ENCODE measurements at places on chromosomes 11 and 22.
A peak's percentile ranks its signal among the peaks of the same experiment; 100 is the strongest.

DNA sequence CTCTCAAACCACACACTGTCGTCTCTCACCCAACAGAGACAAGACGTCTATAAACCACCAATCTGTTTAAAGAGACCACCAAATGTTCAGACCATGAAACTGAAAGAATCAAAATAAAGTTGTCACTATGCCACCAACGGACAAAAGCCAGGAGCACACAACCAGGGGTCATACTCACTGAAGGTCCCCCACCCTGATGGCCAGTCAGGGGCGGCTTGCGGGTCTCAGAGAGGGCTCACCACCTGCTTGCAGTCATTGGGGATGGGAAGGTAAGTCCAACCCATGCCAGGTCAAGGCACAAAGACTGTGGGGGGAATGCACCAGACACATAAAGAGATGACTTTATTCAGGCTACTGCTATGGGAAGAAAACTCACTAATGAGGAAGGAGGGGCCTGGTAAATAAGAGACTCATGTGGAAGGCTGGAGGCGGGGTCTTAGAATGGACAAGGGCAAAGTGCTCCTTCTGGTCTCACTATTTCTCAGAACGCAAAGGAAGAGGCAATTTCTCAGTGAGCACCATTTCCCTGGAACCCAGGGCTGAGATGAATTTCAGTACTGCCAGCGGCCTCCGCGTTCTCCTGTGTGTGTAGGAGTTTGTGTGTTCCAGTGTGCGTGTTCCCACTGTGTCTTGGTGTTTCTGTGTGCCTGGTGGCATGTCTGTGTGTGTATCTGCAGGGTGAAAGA lies 17.3 kb downstream of the SCARF2 start:
- DNase-seq, result peak; percentile 20

DNA sequence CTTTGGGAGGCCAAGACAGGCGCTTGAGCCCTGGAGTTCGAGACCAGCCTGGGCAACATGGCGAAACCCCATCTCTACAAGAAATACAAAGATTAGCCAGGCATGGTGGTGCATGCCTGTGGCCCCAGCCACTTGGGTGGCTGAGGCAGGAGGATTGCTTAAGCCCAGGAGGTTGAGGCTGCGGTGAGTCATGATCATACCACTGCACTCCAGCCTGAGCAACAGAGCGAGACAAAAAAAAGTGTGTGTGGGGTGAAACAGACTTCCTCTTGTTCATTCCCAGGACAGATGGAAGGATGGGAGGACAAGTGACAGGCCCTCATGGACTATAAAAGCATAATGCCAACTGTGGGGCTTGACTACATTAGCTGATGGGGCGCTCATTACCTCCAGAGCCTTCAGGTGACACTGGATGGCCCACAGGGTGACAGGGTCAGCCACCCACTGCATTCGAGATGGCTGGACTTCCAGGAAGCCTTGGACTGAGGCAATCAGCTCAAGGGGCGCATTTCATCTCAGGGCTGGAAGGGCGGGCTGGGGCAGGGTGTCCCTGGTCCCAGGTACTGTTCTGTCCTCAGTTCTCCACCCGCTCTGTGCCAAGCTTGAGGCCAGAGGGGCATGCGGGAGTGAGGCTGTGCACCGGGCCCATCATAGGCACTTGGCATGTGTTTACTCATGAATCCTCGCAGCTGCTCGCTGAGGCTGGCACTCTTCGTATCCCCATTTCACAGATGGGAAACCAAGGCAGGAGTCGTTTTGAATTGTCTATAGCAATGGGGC lies 12.5 kb downstream of the NPTXR start:
- no peak for DNase-seq

DNA sequence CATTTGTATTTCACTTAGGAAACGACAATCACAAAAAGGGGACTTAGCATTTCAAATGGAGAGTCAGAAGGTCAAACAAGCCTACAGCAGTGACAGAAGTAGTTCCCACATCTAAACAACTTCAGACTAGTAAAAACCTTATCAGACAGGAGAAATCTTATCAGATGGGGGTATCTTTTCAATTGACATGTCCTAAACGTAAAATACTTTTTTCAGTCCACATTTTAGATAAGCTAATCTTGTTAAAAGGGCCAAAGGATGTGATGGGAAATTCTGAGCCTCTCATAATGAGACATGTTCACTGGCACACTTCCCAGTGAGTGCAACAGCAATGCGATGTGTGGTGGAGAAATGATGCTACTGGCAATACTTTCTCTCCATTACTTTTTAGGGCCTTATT lies 2.4 kb downstream of the MAPK1 start:
- no peak for DNase-seq

DNA sequence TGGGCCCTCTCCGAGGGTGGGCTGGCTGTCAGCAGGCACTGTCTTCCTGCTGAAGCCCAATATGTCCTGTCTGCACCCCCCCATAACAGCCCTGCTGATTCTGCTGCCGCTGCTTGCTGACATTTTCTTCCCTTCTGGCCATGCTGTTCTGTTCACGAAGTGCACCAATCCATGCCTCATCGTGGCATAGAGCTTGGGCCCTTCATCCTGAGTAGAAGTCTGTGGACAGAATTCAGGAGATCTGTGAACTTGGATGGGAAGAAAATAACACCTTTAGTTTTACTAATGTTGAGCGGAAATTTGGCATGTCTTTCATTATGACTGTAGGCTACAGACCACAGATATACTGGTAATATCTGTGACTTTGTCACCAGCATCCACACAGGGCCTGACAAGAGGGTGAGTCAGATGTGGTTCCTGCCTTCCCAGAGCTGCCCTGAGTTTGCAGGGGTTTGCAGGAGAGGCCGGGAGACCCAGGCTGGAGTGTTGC lies 14.1 kb upstream of the KIAA0930 start:
- no peak for DNase-seq

DNA sequence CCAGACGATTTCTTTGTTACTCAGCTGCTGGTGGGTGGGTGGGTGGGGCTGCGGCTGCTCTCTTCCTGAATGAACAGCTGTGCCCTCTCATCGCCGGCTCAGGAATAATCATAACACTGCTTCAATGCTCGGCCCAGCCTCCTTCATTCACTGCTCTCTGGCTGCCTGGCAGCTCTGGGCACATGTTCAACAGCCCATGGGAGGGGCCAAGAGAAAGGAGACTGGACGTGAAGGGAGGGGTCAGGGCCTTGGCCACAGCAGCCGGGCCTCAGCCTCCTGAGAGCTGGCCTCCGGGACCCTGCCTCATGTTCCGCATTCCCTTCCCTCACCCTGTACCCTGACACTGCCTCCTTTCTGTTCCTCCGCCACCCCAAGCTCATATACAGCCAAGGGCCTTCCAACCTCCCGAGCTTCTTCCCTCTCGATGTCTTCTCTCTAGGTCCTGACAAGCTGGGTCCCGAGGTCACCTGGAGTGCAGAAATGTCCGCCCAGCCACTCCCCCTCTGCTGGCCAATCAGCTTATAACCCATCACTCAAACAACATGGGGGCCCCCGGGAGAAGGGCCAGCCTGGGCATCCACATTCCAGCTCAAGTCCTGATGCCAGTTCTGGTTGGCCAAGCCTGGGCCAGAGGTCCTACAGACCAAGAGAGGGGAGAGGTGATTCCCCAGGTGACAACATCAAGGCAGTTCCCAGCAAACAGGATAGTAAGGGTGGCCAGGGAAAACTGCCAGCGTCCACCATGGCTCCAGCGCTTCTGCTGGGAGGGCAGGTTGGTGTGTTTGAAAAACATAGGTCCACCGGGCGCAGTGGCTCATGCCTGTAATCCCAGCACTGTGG lies 3.2 kb upstream of the CSDC2 start:
- no peak for DNase-seq

DNA sequence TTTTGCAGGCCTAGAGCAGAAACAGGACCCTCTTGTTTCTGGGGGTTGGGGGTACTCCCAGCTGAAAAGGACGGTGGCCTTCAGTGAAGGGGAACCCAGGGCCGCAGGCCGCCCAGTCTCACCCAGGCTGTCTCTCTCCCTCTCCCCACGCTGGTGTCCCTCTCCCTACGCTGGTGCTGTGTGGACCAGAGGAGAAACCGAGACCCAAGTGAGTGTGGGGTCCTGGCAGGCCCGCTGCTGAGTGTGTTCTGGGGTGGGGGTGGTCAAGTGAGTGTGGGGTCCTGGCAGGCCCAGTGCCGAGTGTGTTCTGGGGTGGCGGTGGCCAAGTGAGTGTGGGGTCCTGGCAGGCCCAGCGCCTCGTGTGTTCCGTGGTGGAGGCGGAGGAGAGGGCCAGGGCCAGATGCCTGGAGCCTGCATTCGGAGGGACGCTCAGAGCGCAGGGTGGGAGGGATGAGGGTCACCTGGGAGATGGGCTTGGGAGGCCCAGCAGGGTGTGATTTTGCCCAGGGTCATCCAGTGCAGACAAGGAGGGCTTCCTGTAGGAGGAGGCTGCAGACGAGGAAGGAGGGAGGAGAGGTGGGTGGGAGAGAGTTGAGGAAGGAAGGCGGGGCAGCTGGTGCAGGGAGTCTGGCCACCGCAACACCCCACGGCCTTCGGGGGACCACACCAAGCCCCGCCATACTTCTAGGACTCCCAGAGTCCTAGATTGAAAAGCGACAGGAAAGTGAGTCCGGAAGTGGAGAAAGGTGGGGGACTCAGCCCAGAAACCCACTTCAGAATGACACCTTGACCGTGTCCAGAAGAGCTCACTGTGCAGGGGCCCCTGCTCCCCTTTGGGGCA lies 10.3 kb downstream of the TNNT3 start:
- peak; percentile 39 for DNase-seq

- DNase-seq, result no peak
Measured at GRCh38 chr11:105719073-105719822, 109.4 kb downstream of the GRIA4 start.

- DNase-seq, result no peak
Measured at GRCh38 chr11:108838102-108838791, 173.4 kb downstream of the DDX10 start.

DNA sequence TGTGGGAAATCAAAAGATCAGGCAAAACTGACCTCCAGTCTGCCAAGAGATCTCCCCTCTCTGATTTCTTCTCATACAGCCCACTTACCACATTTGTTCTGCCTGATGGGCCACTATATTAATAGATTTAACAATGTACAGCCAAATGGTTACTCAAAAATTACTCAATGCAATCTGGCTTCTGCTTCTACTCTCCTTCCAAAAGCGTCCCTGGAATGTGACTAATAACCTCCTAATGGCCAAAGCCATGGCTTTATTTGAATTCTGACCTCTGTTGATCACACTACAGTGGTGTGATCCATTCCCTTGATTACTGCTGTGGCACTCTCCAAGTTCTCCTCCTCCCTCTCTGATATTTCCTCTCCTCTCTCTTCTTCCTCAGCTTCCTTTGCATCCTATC lies 86.2 kb downstream of the MPPED2 start:
- no peak for DNase-seq

DNA sequence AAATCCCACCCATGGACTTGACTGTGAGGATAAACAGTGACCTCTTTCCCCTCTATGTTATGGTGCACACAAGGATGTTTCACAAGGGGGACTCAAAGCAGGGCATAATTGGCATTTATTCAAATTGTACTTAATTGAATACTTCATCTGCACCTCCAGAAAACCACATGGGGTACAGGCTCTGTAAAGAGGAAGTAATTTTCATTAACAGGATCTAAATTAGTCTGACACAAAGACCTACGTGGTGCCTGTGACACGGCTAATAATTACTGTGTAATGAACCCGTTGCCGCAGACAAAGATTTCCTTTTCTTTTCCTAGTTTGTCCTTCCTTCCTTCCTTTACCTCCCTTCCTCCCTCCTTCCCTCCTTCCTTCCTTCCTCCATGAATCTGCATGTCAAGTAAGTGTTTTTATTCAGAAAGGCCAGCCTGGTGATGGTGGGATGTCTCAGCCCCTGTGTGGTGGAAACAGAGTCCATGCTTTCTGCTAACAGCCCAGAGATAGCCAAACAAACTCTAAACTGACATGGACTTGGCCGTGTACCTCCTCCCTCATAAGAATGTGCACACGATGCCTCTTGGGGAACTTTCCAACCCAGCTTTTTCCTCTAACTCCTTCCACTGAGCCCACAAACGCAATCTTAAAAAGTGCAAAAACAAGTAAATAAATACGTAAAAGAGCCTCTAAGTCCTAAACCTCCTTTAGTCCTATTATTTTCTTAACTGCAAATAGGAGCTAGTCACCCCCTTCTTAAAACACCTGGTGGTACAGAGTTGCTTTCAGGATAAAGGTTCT lies 118.8 kb downstream of the INSC start:
- DNase-seq, result no peak

- peak; percentile 6 for DNase-seq
Measured at GRCh38 chr22:19847345-19847632, 7.4 kb downstream of the GNB1L start.

- DNase-seq, result no peak
Measured at GRCh38 chr22:49620003-49620556, 207.6 kb downstream of the BRD1 start.

GRCh38 chr11:46050003-46050461 lies 71.2 kb downstream of the PHF21A start:
- DNase-seq, result no peak

DNA sequence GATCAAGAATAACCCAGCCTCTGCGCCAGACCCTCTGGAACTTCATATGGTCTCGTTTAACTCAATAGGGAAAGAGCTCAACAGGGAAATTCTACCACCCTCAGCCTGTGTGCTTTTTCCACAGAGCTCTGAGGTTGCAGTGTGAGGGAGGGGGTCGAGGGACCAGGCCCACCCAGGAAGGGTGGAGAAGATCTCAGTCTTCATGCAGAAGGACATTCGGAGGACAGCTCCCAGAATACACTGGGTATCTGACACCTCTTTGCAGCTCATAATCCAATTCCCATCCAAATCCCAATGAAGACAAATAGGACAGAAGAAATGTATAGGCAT lies 56.6 kb downstream of the ST14 start:
- DNase-seq, result peak; percentile 5

- peak; percentile 7 for DNase-seq
Measured at GRCh38 chr11:66729447-66729846, 431 bp upstream of the SPTBN2 start.

DNA sequence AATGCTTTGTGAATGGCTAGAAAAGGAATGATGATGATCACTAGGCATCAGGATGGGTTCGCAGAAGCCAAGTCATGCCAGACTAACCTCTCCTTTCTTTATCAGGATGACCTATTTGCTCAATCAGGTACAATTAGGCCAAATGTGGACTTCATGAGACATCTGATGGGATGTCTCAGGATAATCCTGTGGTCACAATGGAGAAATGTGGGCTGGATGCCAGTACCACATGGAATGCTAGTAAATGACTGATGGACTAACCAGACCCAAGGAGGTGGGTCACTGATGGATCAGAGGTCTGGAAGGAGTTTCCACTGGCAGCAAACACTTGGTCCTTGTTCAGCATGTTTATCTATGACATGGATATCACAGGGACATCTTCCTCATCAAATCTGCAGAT lies 94.8 kb upstream of the PHOX2A start:
- no peak for DNase-seq

DNA sequence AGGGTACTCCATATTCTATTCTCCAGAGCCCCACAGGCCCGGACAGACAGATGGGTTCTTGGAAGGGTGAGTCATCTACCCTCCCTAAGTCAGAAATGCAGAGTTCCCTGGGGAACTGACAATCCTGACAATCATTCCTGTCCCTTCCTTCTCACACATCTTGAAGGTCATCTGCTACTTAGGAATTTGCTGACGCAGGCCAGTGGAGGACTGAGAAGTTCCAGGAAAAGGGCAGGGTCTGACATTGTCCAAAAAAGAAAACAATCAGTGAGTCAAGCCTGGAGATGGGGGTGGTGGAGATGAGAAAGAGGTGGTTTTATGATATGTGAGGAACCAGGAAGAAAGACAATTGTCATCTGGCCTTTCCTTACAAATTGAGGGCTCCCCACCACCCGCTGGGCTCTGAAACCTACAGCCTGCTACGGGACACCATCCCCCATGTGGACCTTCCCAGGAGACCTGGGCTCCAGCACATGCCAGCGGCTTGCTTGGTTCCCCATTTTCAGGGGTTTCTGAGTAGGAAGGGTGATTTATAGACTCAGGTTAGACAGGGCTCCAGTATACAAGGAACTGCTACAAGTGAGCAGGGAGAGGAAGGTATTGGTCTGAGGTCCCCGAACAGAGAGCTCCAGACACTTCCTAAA lies 12.9 kb downstream of the CD59 start:
- no peak for DNase-seq
